ENCODE measurements at places on chromosomes 4 and X. TPM values are rescaled to one million over a fixed set of nuclear protein-coding genes. Genes with fewer than 3 reads are reported as not detected.

The CRLF2 gene
- 0.59 TPM for total RNA-seq

The WDR17 gene
- total RNA-seq = 0.23 TPM

The PLP1 gene
- total RNA-seq = not detected

The EVC2 gene
- total RNA-seq = not detected

The ERCC6L gene
- total RNA-seq = 4.3 TPM

The FOXP3 gene
- total RNA-seq = not detected

Measured in MG63 (cell line).